ENCODE measurements at places on chromosomes 1 and 21.

DNA sequence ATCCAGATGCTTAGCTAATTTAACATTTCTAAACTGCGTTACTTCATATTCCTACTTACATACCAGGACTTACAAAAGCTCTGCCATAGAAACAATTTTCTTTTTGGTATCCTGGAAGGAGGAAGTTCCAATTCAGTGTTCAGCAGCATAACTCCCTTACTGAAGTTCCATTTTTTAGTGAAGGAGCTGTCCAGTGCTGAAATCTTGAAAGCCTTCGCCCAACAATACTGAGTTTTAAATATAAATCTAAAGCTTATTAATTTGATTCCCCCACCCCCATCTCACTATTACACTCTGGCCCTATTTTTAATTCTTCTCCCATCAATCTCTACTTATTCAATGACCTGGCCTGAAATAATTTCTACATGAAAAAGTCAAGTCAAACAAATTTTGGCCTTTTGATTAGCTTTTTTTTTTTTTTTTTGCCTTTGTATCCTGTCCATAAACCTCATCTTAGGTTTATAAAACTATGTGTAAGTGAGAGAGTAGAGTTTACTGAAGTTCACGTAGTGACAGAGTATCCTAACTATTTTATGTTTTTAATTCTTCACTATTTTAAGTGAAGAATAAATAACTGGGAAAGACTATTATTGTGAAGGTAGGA lies 323.0 kb upstream of the PLD5 start:
- DNase-seq, result no peak

- no peak for DNase-seq
Measured at GRCh38 chr1:230639714-230640209, 2.5 kb upstream of the COG2 start.

DNA sequence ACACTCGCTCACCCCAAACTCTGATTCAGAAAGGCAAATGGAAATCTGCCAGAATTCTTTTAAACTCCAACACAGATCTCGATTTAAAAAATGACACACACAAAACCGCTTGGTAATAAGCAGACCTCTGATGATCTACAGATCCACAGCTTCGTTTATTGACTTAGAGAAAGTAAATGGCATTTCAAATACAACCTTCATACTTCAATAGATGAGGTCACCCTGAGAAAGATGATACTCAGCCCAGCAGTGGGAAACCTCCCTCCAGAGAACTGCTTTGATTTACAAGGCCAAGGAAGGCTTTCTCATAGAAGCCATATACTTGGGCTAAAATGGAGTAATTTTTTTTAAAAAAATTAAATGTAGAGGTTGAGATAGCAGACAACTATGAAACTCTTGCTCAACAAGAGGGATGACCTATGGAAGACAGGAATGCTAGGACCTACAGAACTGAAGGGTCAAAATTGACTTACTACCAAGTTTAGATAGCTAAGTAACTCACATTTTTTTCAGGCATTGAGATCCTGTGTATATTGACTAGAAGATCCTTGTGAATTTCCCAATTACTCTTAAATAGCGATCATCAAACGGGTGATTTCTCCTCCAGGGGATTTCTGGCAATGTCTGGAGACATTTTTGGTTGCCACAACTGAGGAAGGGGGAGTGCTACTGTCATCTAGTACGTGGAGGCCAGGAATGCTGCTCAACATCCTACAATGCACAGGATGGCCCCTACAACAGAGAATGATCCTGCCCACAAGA lies 143.9 kb downstream of the CLIC6 start:
- no peak for DNase-seq

DNA sequence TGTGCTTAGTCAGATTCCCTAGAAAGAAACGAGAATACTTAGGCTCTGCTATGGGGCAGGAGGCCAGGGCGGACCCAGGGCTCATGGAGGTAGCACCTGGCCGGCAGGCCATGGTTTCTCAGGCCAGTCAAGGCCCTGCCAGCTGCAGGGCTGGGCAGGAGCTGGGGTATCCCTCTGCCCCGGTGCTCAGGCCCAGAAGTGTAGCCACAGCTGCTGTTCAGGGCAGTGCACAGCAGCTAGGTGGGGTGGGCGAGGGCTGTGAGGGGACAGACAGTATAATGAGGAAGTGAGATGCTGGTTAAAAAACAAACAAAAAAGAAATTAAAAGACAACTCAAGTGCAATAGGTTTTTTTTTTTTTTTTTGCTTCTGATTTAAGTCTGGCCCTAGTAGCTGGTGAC lies 34.0 kb upstream of the EDN2 start:
- DNase-seq, result no peak

DNA sequence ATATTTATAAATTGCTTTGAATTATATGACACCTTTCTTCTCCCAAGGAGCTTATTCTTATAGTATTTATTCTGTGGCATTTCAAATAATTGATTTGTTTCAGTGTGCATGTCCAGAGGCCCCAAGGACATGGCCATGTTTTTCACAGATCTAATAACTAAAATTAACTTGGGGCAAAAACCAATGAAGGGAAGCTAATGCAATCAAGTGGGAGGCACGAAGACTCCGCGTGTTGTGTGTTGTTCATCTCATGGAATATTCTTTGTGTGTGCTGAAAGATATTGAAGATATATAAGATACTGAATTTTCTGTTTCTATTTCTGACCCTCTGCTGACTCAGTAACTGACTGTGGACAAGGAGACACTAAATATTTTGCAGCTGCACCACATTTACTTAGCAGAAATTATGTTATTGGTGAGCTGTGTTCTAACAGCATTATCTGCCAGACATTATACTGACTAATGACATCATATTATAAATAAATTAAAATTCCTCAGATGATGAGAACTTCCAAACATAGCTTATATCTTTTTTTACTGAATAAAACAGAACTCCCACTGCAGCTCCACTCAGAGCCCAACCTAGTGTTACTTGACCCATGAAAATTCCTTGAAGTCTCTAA lies 519.3 kb upstream of the CXADR start:
- no peak for DNase-seq

- no peak for DNase-seq
Measured at GRCh38 chr1:92808381-92808780, 23.5 kb upstream of the RPL5 start.

DNA sequence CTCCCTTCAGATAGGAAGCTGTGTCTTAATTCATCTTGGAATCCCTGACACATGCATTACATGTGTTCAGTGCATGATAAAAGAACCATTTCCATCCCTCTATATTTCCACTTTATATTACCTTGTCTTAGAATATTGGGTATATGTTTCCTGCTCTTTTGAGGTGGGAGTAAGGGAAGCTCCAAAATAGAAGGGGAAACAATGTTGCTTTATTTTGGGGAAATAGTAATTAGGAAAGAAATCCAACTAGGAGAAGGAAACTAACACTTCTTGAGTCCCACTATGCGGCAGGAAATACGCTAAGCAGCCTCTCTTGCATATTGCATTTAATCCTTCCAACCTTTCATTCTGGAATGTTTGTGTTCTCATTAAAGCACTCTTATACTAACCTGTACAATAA lies 89.4 kb upstream of the VAV3 start:
- no peak for DNase-seq

- DNase-seq, result no peak
Measured at GRCh38 chr1:6470132-6471085, 4.4 kb upstream of the TNFRSF25 start.

All from stimulated activated CD8-positive, alpha-beta memory T cell treated with anti-CD3 and anti-CD28 coated beads, Interleukin-4, amount 100 ng/mL, for 4 hours (primary cell).